ENCODE measurements at places on chromosomes 16 and 17.
A peak's percentile ranks its signal among the peaks of the same experiment; 100 is the strongest.

- DNase-seq, result no peak
Observed at GRCh38 chr17:22202702-22203101, 510.4 kb downstream of the KCNJ18 start.

DNA sequence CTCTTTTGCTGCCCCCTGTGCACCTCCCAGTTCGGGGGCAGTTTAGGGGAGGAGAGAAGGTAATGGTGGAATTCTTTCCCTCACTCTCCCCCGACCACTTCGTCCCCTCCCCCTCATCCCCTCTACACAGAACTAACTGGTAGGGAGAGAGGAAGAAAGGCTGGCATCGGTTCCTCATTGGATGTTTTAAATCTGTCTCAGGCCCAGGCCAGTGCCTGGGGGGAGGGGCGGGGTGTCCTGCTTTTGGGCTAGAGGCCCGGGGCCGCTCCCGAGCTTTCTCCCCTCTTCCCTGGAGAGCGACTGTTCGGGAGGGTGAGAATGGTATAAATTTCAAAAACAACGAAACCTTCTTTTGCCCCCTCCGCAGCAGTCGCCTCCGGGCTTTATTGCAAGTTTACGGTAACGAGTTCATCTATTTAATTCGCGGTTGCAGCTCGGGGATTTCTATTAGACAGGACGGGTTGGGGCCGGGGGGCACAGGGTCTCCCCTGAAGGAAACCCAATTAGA lies at the start of gene PRAC2:
TSS of gene PRAC2 (plus strand) at position 271 of the 508 bp plus-strand sequence. CDS start 1,226 bp downstream, outside the sequence.
- no peak for DNase-seq

- DNase-seq, result no peak
Observed at GRCh38 chr17:301681-302299, 50.8 kb downstream of the RPH3AL start.

GRCh38 chr16:3518292-3518985 lies 17.6 kb downstream of the CLUAP1 start:
- no peak for DNase-seq

DNA sequence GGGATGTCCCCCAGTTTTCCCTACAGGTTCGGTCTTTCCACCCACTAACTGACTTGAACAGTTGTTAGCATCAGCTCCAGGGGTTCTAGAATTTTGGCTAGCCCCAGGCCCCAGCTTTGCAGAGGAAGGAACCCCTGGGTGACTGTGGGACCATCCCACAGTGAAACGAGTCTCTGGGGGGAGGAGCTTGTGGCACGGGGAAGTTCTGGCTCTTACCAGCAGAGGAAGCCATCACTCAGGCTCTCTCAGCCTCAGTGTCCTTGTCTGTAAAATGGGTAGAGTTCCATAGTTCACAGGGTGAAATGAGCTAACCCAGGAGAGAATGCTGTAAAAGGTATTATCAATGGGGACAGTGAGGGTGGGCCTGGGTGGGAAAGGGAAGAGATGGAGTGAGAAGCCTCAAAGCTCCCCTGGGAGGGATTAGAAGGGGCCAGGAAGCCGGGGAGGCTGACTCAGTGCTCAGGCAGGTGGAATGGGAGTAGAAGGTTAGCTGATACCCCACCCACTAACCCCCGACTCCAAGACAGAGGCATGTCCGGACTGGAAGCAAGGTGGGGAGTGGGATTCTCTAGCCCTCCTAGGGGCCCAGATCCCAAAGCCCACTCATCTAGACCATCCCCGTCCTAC lies 30.9 kb upstream of the CDC42EP4 start:
- DNase-seq, result no peak

DNA sequence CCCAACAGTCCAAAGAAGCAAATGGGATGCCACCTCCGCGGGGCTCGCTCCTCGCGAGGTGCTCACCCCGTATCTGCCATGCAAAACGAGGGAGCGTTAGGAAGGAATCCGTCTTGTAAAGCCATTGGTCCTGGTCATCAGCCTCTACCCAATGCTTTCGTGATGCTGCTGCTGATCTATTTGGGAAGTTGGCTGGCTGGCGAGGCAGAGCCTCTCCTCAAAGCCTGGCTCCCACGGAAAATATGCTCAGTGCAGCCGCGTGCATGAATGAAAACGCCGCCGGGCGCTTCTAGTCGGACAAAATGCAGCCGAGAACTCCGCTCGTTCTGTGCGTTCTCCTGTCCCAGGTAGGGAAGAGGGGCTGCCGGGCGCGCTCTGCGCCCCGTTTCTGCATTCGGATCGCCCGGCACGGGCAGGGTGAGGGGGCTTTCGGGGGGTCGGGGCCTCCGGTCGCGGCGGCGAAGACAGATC lies at the start of gene CDH13:
TSS of gene CDH13 (plus strand) at position 179 of the 471 bp plus-strand sequence.
- peak; percentile 73 for DNase-seq

DNA sequence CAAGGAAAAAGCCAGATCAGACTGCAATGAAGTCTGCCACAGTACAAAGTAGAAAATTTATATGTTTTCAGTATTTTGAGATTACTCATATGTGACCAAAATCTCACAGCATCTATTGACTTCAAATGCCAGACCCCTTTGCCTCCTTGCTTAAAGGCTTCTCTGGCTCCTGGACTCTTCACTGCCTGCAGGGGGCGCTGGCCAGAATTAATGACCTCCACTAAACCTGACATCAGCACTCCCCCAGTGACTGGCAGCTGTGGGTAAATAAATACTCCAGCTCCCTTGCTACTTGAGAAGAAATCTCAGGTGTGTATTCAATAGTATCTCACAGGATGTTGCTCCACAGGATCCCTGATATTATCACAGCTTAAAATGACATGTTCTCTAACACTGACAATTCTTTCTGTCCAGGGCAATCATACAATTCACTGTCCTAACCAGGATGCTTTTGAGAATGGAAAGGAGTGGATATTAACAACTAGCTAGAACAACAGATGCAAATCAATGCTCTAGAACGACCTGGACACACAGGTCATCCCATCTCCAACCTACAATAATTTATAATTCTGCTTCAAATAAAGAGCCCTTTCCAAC lies 4.0 kb downstream of the BECN1 start:
- DNase-seq, result no peak

- DNase-seq, result no peak
Observed at GRCh38 chr16:11893571-11893970, 22.2 kb downstream of the GSPT1 start.

DNA sequence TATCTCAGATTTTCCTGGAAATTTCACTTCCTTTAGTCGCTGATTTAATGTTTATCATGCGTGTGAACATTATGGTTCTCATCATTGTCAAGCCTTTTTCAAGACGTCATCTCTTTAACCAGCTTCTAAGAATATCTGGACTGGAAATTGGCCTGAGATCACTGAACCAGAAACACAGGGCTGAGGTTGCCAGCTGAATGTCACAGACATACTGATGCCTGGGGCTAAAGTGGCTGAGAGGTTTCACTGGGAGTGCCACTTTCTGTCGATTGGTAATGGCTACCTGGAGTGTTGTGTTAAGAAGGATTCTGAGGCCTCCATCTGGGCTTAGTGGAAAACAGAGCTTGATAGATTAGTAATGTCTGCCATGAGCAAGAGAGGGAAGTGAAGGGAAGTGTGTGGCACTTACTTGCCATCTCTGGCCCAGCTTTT lies 54.2 kb downstream of the CRISPLD2 start:
- no peak for DNase-seq

DNA sequence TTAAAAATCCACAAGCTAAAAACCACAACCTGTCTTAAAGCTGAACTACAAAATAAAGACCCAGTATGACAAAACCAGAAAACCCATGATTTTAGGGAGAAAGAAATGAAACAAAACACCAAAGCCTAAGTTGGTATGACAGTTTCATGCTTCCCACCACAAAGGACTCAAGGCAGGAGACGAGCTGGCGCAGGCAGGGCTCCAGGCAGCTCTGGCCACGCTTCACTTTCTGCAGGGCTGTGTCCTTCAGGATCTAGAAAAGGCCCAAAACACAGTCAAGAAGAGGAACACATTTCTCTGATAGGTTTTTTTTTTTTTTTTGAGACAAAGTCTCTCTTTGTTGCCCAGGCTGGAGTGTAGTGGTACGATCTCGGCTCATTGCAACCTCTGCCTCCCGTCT lies 75.3 kb downstream of the WDR59 start:
- no peak for DNase-seq

DNA sequence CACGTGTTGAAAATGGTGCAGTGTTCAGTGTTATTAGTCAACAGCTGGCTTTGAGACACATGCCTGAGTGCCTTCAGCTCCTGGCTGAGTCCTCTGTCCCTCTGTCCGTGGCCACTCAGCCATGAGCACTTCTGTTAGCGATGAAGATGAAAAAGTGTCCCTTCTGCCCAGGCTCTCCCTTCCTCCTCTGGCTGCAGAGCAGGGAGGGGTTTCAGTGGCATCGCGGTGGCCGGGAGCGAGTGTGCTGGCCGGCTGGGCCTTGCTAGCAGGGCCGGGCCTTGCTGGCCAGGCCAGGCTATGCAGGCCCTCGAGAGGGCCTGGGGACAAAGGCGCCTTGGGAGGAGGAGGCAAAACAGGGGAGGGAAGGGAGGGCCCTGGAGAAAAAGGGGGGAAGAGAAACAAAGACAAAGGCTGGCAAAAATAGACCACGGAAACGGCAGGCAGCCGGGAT lies 47.7 kb downstream of the CMIP start:
- DNase-seq, result no peak

GRCh38 chr17:28571361-28572122 lies at the start of gene PIGS:
Gene PIGS, minus strand, starts transcription at chr17:28571524. Its CDS starts 28 bp downstream, at chr17:28571496.
- DNase-seq, result peak; percentile 93

DNA sequence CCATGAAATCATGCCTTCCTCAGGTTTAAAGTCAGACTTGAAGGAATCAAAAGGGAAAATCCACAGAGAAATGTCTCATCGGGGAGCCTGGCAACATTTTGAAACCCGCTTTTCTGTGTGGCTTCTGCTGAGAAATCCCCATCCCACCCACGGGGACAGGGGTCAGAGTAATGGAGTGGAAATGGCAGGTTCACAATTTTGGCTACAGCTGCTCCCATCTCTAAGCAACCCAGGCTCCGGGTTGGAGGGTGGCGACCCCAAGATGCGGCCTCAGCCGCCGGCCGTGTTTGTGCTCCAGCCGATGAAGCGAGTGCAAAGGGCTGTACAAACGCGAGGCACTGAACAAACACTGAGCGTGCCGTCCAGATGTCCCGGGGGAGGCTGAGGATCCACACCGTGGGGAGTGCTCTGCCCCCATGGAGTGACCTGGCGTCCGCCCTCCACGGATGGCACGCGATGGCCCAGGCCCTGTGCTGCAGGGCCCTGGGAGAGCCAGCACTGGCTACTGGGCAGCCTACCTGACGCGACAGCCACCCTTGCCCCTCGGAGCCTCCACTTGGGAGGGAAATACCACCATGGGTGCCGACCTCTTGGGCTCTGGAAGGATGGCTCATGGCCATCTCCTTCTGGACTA lies 22.2 kb downstream of the SLC43A2 start:
- DNase-seq, result no peak

DNA sequence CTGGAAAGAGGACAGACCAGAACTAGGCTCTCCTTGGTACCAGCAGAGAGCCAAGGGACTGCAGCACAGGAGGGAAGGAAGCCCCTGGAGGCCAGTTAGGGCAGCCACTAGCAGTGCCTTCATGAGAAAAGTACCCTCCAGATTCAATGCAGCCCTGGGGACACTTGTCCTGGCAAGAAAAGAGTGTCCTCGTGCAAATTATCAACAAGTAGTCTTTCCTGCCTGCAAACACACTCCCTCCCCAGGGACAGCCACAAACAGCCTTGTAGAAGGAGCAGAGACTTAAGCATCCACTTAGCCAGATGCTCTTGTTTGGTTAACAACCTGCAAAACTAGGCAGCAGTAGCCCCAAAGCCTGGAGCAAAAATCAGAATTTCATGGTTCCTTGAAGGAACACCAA lies 24.3 kb downstream of the CENPV start:
- DNase-seq, result no peak

DNA sequence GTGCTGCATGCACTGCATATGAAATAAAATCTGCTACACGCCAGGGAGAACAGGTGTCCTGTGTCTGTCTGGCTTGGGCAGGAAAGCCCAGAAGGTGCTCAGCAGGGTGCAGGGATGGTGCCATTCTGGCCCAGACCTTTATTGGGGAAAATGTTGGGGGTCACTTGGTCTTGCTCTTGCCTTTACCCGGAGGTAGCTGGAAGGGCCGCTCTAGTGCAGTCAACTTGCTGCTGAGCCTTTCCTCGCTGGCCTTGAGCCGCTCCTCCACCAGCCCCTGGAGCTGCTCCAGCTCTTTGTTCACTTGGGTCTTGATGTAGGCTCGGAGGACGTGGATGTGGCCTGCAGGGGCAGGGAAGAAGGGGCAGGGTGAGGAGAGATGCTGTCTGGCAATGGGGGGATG lies 4.5 kb downstream of the CFAP119 start:
- DNase-seq, result no peak

DNA sequence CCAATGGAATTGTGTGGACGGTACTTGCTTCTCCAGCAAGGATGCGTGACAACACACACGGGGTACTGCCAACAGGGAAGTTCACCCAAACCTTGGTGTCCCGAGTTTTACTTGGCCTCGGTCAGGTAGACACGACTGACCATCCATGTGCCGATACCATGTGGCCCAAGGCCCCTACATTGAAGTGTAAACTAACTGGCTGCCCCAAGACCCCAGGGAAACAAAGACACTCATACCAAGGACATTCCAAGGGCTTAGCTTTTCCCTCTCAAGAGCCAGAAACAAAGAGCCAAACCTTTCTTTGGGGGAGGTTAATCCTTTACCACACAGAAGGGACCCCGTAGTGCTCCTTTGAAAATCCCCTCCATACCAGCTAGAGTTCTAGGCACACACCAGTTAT lies 215.9 kb upstream of the TNRC6C start:
- DNase-seq, result peak; percentile 31

GRCh38 chr17:40576113-40576740 lies 11.0 kb upstream of the CCR7 start:
- DNase-seq, result no peak

- no peak for DNase-seq
Observed at GRCh38 chr16:28179354-28179753, 32.4 kb downstream of the XPO6 start.

GRCh38 chr17:57228911-57229310 lies 27.4 kb upstream of the MSI2 start:
- no peak for DNase-seq
